Substantia nigra (tissue), 51 donors: ENCODE measurements at places on chromosomes 13 and 19.

DNA sequence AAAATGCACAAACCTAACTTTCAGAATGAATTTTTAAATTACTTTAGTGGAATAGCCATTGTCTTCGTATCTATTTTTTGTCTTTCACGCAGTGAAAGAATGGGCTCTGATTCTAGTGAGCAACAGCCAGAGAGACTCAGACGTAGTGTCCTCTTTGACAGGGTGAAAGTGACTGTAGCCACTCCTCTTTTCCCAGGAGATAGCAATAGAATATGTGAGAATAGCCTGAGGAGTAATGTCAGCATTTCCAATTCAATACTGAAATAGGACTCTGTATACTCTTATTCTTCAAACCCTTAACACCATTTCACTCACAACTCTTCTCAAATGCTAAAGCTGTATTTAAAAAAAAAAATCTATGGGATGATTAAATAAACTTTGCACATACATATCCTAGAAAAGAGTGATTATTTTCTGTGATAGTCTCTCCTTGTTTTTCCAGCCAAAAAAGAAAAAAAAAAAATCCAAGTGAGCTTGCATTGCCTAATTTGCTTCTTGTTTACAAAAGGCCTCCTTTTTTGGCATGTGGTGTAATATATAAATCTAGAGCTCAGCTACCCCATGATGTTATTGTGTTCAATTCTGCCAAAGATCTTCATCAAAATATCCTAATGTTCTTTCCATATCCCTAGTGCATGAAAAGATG lies 626.1 kb upstream of the SLITRK6 start:
- DNase-seq = no peak

DNA sequence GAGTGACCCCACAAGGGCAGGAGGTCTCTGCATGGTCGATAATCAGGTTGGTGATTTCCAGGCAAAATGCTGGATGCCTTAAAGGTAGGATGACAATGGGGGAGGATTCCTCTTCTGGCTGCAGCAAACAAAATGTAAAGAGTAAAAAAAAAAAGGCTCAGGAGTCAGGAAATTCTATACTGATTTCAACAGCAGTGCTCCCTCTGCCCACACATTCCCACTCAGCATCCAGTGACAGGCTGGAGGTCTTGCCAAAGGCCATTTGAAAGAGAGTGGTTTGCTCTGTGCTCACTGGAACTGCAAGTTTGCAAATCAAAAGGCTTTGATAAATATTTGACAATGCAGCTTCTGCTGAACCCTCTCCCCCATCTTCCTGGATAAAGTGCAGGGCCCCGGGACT lies 135.4 kb downstream of the TNFRSF19 start:
- DNase-seq = no peak

DNA sequence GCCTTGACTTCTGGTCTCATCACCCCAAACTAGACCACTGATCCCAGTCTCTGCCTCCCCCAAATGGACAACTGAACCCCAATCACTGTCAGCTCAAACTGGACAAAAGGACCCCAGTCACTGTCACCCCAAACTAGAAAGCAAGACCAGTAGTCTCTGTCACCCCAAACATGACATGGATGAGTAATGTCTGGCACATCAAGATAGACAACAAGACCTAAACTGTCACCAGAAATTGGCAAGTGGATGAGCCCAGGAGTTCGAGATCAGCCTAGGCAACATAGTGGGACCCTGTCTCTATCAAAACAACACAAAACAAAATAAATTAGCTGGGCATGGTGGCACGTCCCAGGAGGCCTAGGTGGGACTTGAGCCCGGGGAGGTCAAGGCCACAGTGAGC lies 12.0 kb downstream of the RABAC1 start:
- DNase-seq = no peak

DNA sequence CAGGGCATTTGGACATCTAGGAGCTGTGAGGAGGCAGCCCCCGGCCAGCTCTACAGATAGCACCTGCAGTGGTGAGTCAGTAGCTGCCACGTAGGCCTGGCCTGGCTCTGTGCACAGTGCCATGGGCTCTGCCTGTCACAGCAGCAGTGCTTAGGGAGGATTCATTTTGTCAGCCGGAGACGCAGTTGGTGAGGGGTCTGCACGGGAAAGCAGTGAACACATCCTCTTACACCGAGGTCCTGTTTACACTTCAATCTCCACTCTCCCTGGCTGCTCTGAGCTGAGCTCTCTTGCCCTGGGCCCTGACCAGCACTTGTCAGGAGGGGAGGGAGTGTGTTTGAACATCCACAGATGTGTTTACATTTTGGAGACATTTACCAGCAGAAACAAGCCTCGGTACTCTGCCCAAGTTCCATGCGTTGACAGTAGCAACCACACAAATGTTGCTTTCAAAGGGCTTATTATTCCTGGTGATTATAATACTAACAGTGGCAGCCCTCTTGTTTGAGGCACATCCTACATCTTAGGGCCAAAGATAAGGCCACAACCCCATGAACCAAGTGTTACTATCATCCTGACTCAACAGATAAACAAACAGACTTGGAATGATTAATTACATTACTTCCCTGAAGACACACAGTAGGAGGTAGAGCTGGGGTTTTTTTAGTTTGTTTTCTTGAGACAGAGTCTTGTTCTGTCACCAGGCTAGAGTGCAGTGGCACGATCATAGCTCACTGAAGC lies 148.9 kb downstream of the USP12 start:
- DNase-seq = no peak

- DNase-seq = no peak
Observed at GRCh38 chr19:11496391-11497163, 9.1 kb downstream of the ZNF653 start.

DNA sequence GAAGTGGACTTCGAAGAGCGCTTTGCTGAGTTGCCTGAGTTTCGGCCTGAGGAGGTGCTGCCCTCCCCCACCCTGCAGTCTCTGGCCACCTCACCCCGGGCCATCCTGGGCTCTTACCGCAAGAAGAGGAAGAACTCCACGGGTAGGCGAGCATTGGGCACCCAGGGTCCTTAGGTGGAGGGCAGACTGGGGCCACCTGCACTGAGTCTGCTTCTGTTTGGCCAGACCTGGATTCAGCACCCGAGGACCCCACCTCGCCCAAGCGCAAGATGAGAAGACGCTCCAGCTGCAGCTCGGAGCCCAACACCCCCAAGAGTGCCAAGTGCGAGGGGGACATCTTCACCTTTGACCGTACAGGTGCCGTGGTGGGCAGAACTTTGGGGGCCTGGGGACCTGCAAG lies 8.0 kb upstream of the PRR19 start:
- no peak for DNase-seq

DNA sequence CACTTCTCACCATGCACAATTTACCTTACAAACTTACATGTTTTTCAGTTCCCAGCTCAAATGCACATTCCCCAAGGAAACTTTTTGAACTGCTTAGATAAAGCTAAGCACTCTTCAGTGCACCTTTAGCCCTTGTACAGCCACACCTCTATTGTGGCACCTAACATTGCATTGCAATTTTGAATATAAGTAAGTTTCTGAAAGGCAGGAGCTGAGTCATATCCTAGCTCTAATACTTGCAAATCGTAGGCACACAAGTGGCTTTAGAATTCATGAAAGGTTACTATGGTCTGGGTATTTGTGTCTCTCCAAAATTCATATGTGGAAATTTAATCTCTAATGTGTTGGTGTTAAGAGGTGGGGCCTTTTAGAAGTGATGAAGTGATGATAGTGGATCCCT lies 4.9 kb upstream of the ESD start:
- no peak for DNase-seq

- DNase-seq = no peak
Observed at GRCh38 chr19:44954278-44954648, 917 bp upstream of the CLPTM1 start.

DNA sequence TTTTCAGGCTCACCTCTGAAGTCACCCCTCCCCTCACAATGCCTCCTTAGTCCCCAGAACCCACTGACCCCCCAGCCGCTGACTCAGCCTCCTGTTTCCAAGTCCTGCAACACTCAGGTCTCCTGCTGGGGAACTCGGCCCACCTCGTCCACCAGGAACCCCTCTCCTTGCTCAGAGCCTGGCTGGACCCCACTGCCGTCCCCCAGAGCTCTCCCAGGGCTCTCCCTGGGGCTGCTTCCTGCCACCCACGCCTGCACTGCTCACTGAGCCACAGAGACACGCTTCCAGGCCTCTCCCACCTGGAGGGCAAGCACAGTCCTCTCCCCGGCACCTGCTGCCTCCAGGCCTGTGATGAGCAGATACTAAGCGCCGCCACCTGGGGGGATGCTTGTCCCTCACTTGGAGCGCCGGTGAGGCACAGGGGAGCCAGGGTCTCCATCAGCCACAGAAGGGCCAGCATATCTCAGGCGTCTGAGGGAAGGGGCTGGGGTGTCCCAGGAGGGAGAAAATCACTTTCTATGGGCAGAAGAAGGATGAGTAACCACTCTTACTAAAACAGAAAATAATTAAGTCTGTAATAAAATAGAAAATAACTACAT lies 53.8 kb downstream of the KLF2 start:
- no peak for DNase-seq

- no peak for DNase-seq
Observed at GRCh38 chr19:39415111-39416046, 2.9 kb downstream of the PLEKHG2 start.

DNA sequence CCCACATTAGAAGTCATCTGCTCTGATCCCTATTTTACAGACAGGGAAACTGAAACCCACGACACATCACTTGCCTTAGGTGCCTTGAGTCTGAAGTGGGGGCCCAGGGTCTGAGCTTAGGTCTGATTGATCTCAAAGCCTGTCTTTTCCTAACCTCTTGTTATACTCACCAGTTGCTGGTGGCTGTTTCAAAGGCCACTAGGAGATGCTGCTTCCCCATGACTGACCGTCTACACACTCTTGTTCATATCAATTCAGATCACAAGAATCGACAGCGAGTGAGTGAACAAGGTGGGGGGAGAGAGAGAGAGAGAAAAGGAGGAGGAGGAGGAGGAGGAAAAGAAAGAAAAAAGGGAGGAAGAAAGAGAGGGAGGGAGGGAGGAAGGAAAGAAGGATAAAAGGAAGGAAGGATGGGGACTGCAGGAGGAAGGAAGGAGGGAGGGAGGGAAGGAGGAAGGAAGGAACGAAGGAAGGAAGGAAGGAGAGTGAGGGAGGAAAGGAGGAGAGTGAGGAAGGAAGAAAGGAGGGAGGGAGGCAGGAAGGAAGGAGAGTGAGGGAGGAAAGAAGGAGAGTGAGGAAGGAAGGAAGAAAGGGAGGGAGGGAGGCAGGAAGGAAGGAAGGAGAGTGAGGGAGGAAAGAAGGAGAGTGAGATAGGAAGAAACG lies 3.3 kb downstream of the OR10H1 start:
- no peak for DNase-seq

GRCh38 chr13:38804536-38804935 lies 117.7 kb downstream of the FREM2 start:
- no peak for DNase-seq

- DNase-seq = no peak
Observed at GRCh38 chr19:19997656-19998268, 41.5 kb downstream of the ZNF682 start.

DNA sequence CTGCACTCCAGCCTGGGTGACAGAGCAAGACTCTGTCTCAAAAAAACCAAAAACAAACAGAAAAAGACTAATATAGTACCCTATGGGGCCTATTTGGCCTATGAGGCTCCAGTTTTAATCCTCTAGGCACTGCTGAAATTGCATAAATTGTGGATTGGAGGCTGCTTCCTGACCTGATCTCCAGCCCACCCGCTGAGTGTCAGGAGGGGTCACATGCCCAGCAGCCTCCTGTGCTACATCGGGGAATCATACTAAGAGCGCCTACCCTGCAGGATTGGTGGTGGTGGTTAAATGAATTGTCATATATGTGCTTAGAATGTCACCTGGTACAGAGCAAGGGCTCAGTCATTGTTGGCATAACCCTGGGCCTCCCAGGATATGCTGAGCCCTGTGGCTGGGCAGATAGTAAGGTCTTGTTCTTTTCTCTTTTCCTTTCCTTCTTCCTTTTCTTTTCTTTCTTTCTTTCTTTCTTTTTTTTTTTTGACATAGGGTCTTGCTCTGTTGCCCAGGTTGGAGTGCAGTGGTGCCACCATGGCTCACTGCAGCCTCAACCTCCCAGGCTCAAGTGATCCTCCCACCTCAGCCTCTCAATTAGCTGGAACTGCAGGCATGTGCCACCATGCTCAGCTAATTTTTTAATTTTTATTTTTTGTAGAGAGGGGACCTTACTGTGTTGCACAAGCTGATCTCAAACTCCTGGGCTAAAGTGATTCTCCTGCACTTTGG lies 31.3 kb downstream of the LTBP4 start:
- DNase-seq = no peak

DNA sequence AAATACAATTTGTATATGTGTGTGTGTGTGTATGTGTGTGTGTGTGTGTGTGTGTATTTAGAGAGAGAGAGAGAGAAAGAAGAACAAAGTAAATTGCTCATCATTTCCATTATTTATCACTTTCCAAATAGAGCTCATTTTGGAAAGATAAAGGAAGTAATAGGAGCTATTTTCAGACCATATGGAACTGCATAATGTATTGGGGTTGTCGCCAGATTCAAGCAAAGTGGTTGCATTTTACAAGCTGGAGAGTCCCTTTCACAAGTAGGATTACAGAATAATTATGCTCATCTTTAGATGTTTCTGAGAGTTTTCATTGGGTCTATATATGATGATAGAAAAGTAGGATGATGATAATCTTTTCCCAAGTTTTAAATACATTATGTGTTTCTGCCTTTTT lies 842.7 kb upstream of the SLC10A2 start:
- DNase-seq = no peak

DNA sequence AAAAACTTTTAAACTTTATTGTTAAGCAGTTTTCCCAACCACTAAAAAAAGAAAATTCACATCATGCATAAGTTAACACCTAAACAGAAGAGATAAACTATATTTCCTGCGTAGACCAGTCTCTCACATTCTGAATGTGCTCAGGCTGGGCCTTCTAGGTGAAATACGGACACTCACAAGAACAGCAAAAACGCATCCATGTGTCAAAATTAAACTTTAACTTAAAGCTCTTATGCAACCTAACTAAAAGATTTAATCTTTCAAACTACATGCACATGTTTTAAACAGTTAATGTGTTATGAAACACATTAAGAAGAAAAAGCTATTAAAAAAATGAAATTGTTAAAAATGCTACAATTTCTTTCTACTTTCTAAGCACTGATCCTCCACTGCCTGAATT lies 2.6 kb downstream of the SAFB2 start:
- DNase-seq = no peak

GRCh38 chr13:46369506-46370277 lies 17.4 kb downstream of the RUBCNL start:
- DNase-seq = no peak
